NCI-H2081 (cell line): ENCODE measurements at places on chromosomes 12 and 14.

DNA sequence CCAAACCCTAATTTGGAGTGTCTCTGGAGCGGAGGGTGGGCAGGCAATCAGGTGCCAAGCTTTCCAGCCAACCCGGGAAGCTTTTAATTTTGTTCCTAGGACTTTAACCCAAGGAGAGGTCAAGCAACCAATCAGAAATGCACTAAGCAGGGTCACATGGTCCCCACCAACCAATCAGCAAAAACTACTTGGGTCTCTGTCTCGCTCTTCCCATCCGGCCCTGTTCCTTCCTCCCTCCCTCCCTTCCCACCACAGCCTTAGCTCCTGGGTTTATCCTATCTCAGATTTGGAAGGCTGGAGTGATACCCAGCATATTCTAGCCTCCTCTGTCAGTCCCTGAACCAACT is 7.3 kb downstream of the HOXC5 start:
- no peak for DNase-seq

DNA sequence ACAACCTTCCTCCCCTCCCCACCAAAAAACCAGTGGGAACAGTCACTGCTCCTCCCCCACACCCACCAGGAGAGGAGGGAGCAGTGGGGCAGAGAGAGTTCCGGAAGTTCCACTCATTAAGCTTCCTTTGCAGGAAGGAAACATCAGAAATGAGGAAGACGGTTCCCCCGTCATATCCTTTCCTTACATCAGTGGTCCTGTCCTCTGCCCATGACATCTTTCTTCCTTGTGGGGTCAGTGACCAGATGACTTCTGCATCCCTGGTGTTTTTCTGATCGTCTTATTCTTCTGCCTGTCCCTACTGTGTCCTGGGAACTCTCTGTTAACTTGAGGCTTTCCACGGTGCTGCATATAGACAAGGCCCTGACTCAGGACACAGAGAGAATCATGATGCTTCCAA is 40.8 kb upstream of the SPTLC2 start:
- no peak for DNase-seq

DNA sequence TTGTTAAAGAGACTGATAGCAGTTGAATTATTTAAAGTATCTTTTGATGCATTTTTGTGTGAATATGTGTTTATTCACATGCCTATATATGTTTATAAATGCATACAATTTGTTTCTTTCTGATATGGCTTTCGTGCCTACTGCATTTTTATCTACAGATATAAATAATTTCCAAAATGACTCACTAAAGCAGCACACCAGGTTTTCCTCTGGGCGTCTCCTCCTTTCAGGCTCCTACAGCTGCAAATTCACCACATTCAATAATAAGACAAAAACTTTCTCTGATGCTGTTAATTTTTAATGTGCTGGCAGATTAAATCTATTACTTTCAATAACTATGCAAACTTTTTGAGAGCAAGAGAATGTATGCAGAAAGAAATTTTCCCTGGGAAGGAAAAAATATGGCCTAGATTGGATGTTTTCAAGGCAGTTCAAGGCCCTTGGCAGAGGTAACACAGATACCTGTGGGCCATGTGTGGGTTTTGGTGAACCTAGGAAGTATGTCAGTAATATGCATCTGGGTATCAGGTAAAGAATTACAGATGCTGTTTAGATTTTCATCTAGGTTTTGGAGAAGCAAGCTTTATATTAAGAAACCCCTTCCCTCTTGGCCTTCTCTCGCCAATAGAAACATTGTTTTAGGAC is 381.8 kb downstream of the EGLN3 start:
- DNase-seq: no peak

GRCh38 chr12:108573317-108573716 is 10.9 kb downstream of the ISCU start:
- DNase-seq: no peak

DNA sequence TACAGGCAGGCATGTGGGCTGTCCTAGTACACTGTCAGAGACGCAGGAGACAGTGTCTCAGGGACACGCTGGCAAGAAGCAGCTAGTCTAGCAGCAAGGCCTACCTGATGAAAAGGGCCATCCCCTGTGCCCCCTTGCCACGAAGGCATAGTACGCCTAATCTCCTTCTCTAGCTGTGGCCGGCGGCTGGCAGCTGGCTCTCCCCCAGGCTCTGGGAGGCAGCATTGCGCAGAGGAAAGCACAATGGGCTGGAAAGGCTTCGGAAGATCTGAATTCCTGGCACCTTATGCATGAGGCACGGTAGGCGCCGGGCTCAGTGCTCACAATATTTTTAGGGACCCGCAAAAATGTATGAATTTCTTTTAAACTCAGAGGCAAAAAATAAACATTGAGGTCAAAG is 16.0 kb upstream of the PLEKHH1 start:
- DNase-seq: no peak

DNA sequence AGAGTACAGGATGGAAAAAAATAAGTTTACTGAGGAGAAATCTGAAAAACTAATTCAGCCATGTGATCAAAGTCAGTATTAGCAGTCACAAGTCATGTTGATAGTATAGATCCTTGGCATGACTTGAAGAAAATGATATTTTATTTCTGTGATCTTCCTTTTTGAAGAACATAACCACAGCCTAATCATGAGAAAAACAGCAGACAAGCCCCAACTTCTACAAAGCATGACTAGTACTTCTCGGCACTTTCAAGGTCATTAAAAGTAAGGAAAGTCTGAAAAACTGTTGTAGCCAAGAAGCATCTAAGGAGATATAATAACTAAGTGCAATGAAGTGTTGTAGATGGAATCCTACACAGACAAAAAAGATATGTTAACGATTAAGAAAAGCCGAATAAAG is 264.1 kb upstream of the FOXG1 start:
- DNase-seq: no peak

- DNase-seq: peak; percentile 88
These were observed 11.2 kb upstream of the TCP11L2 start for GRCh38 chr12:106291342-106291741.

- DNase-seq: no peak
These were observed 225.7 kb upstream of the AMIGO2 start for GRCh38 chr12:47305464-47305863.
